ENCODE measurements at places on chromosomes 11 and 22.
A peak's percentile ranks its signal among the peaks of the same experiment; 100 is the strongest.

- DNase-seq = peak; percentile 4
Measured at GRCh38 chr22:48192920-48193319, 1430.5 kb downstream of the TBC1D22A start.

DNA sequence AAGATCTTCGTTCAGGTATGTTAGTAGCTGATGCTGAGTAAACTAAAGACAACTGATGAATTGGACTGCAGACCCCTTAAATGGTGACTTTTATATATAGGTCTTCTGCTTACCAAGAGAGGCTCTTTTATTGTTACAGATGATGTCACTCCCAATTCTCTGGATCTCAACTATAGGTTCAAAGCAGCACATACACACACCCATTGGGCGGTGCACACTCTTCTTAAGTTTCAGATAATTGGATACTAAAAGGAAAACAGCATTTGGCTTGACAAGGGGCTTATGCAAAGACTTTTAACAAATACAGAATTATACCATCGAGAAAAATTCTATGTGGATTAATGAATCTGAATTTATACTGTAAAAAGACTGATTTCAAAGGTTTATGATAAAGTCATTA is at the start of gene PTH:
TSS of gene PTH (minus strand) at position 69 of the 400 bp plus-strand sequence. CDS start 3,142 bp downstream, outside the sequence.
- no peak for DNase-seq

DNA sequence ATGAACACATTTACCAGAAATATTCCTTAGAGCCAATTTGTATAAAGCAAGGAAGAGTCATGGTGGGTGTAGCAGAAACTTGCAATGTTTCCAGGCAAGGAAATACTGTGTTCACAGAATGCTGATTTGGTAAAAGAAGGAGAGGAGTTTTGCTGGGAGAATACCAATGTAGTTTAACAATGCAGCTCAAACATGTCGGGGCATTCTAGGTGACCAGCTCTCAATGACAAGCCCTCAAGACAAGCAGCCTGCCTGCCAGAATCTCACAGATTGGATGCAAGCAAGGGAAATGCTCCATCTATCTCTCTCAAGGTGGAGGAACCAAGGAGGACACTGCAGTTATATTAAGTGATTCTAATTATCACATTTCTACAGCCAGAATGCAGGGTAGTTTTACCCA is 190.4 kb downstream of the MAML2 start:
- no peak for DNase-seq

DNA sequence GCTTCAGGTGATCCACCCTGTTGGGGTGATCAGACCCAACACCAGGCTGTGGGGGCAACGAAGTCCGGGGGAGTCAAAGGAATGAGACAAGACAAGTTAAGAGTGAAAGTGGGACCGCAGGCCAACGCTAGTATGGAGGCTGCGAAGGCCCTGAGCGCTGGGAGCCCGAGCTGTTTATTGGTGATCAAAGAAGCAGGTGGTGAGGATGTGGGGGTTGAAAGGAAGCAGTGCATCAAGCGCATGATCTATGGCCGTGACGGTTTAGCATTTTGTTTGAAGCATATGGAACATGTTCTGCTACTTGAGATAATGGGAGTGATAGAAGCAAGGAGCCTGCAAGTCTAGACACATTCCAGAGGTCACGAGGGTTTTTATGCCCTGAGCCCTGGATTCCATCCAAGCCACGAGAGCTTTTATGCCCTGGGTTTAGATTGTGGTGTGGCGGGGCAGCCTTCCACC is 49.5 kb downstream of the MCHR1 start:
- DNase-seq = peak; percentile 38

- DNase-seq = no peak
Measured at GRCh38 chr11:94802501-94802900, 34.3 kb downstream of the AMOTL1 start.

GRCh38 chr11:34161812-34162492 is 56.5 kb downstream of the NAT10 start:
- no peak for DNase-seq

DNA sequence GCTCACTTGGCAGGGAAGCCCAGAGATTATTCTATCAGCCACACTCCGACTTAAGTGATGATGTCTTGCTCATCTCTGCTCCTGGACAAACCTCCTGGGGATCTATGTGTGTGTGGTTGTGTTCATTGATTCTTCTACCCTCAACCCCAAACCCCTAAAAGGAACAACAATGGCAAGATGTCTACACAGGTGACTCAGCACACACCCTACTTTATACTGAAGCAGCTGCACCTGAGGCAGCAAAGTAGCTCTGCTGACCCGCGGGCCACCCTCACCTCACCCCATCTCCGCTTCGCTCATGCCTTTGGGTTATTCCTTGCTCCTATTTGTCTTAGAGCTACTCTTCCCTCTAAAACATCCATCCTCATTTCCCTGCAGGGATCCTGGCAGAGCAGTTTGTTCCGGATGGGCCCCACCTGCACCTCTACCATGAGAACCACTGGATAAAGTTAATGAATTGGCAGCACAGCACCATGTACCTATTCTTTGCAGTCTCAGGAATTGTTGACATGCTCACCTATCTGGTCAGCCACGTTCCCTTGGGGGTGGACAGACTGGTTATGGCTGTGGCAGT is 38.7 kb downstream of the TMEM45B start:
- no peak for DNase-seq

DNA sequence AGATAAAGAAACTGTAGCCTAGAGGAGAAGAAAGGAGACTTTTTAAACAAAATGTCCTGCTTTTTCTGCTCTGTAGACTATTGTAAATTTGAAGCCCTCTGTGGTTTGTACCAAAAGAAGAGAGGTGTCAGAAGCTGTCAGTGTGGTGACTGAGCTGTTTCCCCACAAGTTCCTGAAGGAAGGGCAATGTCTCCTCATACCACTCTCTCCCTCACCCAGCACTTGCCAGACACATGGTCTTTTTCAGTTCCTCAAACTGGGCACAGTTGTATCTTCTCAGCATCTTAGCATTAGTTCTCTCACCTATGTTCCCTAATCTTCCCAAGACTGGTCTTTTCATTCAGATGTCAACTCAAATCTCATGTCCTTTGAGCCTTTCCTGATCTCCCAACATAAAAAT is 4.3 kb downstream of the BCO2 start:
- DNase-seq = no peak

DNA sequence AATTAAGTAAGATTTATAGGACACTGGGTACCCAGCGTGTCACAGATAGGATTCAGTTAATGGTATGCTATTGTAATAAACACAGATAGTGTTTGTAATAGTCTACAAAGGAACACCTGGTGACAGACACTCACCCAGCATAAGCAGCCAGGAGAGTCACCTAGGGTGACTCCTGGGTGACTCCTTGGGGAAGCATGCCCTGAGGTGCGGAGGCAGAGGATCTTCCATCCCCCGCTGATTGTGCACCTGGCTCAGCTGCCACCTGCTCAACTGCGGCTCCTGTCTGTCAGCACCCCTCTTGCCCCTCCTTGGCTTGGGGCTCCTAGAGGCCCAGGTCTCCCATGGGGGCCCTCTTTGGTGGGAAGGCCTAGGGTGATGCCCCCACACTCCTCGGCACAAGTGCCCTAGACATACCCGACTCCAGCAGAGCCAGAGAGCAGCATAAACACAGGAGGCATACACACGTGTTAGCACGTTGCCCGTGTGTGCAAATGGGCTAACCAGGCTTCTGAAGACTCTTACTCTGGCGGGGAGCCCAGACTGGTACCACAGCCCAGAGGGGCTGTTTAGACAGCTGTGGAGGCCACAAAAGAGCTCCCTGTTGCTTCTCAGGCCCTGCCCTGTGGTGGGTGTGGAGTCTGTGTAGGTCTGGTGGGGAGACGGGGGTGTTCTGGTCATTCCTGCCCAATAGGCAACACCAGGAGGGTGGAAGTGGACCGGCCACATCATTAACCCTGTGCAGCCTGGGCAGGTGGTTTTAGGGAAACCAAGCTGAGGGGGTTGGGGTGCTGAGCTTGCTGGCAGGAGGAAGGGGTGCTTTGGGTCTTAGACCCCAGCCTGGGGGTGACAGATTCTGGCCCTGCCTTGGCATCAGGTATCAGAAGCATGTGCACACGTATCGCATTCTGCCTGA is 3.0 kb downstream of the INPPL1 start:
- DNase-seq = peak; percentile 78

DNA sequence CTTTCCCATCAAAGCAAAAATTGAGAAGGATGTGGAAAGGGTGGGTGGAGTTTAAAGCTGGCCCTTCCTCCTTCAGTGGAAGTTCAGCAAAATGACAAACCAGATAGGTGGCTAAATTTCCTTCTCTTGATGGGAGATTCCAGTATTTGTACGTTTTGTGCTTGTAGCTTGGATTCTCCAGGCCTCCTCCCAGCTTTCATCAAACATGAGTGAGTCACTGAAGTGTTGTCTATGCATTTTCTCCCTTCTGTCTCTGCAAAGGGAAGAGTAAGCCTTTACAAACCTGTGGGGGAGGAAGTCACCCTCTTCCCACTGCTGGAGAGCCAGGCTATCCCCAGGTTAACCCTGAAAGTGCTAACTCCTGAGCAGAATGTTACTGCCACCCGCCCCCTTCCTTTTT is 6.4 kb downstream of the MARK2 start:
- no peak for DNase-seq

GRCh38 chr11:2572491-2573239 is 127.1 kb downstream of the KCNQ1OT1 start:
- no peak for DNase-seq

DNA sequence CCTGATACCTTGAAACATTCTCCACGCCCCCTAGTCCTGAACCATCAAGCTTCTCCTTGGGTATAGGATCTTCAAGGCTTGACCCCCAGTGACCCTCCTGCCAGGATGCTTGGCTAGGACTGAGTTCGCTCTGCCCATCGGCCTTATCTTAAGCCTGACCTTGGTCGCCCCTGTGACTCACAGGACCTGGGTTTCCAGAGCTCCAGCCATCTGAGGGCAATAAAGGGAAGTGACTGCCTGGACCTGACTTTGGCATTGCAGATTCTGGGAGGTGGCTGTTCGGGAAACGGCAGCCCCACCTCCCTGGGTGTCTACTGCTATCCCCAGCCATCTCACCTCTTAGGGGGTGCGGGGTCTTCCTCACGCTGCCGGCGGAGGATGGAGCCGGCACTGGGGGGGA is 15.4 kb downstream of the CARD10 start:
- no peak for DNase-seq

GRCh38 chr11:118746988-118747585 is 43.9 kb downstream of the DDX6 start:
- no peak for DNase-seq

DNA sequence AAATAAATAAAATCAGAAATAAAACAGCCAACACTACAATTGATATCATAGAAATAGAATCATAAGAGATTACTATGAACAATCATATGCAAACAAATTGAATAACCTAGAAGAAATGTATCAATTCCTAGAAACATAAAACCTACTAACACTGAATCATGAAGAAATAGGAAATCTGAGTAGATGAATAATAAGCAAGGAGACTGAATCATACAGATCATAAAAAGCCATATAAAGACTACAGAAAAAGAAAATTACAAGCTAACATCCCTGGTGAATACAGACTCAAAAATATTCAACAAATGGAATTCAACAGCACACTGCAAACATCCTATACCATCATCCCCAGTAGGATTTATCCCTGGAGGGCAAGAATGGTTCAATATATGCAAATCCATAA is 135.6 kb downstream of the SBF2 start:
- no peak for DNase-seq

DNA sequence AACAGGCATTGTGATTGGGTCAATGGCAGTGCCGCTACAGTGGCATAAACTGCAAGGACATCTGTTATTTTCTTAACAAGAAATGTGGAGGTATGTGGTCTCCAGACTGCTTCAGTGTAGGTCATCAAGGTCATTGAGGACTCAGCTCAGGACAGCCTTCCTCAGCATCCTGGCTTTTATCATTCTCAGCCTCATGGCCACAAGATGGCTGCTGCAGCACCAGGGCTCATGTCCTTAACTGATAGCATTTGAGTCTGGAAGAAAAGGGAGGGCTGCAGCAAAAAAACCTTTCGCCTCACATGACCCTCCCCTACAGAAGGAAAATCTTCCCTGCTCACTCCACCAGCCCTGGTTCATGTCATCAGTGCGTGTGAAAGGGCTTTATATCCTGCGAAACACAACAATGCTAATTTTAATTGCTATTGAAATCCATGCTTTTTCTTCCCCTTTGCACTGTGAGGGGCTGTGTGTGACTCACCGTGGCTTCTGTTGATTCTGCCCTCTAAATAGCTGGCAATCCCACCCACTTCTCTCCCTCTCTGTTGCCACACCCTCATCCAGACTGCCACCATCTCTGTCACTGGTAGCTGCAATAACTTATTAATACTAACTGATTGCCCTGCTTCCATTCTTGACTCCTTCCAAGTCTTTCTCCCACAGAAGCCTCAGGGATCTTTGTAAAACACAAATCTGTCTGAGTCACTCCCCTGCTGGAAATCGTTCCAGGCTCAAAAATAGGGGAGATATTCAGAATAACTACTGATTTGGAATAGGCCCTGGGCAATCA is 43.8 kb downstream of the CHRDL2 start:
- no peak for DNase-seq

- peak; percentile 71 for DNase-seq
Measured at GRCh38 chr11:11510939-11511338, 110.9 kb downstream of the GALNT18 start.

GRCh38 chr11:9170450-9170849 is 79.1 kb upstream of the SCUBE2 start:
- no peak for DNase-seq

GRCh38 chr11:108562746-108563581 is 30.6 kb downstream of the EXPH5 start:
- DNase-seq = no peak

GRCh38 chr11:120792306-120792705 is 231.6 kb upstream of the TBCEL start:
- no peak for DNase-seq

- DNase-seq = peak; percentile 15
Measured at GRCh38 chr11:63635762-63636465, 21.7 kb upstream of the PLAAT3 start.

- DNase-seq = no peak
Measured at GRCh38 chr11:33588056-33588455, 112.6 kb downstream of the C11orf91 start.

- no peak for DNase-seq
Measured at GRCh38 chr11:16902781-16903378, 111.3 kb downstream of the PLEKHA7 start.

DNA sequence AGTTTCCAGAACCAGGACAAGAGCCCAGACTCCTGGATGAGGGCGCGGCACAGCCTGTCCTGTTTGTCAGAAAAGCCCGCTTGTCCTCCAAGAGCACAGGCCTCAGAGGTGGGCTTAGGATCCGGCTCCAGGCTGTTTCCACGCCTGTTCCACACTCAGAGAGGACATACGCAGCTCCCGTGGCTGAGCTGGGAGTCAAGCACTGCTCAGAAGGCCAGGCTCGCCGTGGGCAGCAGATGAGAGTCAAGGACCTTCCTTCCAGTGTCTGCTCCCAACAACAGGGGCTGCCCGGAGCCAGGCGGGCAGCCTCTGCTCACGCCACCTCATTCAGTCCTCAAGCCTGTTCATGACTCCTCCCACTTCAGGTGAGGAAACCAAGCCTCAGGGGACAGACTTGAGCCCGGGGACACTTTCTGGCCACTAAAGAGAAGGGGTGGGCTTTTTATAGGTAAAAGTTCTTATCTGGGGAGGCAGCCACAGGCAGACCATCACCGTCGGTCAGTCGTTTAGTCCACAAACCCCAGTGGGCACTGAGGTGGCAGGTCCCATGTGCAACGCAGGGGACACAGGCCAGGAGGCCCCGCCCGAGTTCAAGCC is 3.8 kb downstream of the CYB5R3 start:
- no peak for DNase-seq

- DNase-seq = no peak
Measured at GRCh38 chr11:79087961-79088318, 352.9 kb downstream of the TENM4 start.

- DNase-seq = no peak
Measured at GRCh38 chr11:12734625-12735024, 60.4 kb downstream of the TEAD1 start.

All from NCI-H510A treated with DMSO at 0.1 percent for 48 hours (cell line).